ENCODE measurements at places on chromosomes 2 and 18.

- no peak for DNase-seq
These were observed 19.9 kb upstream of the ELAC1 start for GRCh38 chr18:50947899-50948298.

- no peak for DNase-seq
These were observed 101.0 kb downstream of the GPD2 start for GRCh38 chr2:156537141-156537540.

GRCh38 chr18:26089293-26090129, 902 bp downstream of the SS18 start:
- DNase-seq, result no peak

GRCh38 chr2:11343368-11343649, 1.1 kb downstream of the ROCK2 start:
- no peak for DNase-seq

- DNase-seq, result no peak
These were observed 53.9 kb upstream of the CD302 start for GRCh38 chr2:159851941-159852340.
